ENCODE measurements at places on chromosomes 1 and 21. TPM values are rescaled to one million over a fixed set of nuclear protein-coding genes. Genes with fewer than 3 reads are reported as not detected.

The SCYL3 gene
- 9.9 TPM for total RNA-seq

The PROK1 gene
- total RNA-seq: not detected

GRCh38 chr1:156711011-156711817, 5.8 kb upstream of the CRABP2 start:
- DNase-seq: no peak

- DNase-seq: no peak
Observed at GRCh38 chr1:116154536-116154935, 43.3 kb downstream of the MAB21L3 start.

DNA sequence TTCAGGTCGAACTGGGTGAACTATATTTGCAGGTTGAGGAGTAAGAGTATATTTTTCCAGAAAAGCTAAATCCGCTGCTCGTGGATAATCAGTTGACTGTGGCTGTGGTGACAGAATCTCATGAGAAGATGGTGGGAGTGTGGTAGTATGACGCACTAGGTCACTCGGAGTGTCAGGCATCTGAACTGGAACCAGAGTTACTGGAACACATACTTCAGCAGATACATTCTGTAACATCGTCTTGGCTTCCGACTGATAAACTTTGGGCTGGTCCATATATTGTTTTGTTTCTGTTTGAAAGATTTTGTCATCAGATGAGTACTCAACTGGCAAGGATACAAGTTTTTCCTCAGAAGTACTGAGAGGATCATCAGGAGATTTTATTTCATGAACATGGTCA, 13.0 kb upstream of the ASPM start:
- DNase-seq: no peak

DNA sequence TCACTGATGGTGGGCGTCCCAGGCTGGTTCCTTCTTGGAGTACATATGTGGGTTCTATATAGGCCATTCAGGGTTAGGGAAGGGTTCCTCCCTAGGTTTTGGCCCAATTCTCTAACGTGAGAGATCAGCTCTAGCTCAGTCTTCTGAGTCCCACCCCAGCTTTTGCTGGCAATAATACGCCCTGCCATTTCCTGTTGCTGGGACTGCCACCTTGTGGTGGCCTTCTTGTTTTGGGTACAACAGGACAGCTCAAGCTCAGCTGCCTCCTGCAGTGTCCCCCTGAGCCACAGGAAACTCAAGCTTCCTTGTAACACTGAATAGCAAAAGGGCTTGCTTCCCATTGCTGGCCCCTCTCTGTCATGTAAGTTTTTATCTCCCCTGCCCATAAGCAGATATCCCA, 77.8 kb downstream of the BACH1 start:
- peak; percentile 65 for DNase-seq

- no peak for DNase-seq
Observed at GRCh38 chr1:204896023-204896422, 25.4 kb downstream of the NFASC start.

DNA sequence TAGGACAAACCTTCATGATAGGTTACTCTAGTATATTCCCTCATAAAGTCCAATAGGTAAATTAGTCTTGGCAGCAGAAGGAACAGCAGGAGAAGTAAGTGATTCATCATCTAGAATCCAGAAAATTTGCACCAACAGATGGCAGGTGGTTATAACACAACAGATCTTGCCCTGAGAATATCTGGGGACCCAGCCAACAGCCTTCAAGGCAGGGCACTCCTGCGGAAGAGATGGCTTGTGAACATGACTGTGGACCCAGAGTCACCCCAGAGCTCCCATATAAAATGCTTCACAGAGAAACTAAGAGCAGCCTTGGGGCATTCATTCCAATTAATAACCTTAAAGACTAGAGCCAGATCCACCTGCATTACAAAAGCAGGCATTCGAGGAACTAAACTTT, 7.9 kb upstream of the PLA2G2C start:
- DNase-seq: no peak

GRCh38 chr1:210405316-210405715, 76.6 kb downstream of the HHAT start:
- no peak for DNase-seq

- no peak for DNase-seq
Observed at GRCh38 chr1:33331444-33332356, 10.8 kb upstream of the A3GALT2 start.

- peak; percentile 52 for DNase-seq
Observed at GRCh38 chr1:107750364-107750959, 214.5 kb downstream of the VAV3 start.

DNA sequence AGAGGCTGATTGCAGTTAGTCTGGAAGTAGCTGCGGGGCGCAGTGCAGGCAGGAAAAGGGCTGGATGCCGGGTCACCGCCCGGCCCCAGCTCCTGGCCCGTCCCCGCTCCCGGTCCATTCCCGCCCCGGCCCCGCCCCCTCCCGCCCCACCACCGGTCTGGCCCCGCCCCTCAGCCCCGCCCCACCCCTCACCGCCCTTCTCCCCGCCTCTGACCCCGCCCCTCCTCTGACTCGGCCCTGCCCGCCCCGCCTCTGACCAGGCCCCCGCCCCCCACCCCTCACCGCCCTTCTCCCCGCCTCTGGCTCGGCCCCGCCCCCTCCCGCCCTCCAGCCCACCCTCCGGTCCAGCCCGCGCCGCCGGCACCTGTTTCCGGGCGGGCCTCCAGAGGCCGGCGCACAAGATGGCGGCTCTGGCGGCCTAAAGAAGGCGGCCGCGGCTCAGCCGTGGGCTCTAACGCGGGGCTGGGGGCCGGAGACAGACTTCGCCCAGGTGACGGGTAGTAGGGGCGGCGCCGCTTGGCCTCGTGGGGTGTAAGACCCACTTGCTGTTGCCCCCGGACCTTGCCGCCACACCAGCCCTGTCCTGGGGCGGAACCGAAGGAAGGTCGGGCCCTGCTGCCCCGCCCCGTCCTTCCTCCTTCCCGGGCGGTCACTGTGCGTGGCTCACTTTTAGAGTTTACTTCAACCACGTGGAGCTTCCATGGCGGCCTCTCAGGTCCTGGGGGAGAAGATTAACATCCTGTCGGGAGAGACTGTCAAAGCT, at the start of gene UBIAD1:
Gene UBIAD1 (plus strand): TSS at position 367 of the 763 bp plus-strand sequence. CDS start 334 bp downstream, at position 701.
- peak; percentile 87 for DNase-seq

GRCh38 chr1:192357924-192358323, 41.1 kb downstream of the RGS21 start:
- DNase-seq: no peak

DNA sequence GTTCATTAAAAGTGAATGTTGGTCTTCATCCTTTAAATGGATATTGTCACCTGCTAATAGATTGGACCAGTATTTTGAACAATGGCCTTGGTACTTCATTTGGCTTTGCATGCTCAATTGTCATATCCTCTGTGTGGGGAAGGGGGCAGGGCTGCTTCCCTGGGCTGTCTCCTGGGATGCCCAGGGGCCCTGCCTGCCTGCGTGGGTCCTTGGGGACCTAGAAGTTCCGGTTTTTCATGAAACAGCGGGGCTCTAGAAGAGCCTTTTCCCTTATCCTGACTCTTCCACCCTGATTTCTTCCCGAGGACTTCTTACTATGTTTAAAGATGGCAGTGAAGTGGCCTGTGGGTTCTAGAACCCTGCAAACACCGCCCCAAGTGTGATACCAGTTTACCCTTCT, 97.5 kb downstream of the DISC1 start:
- DNase-seq: no peak
